Activated gamma-delta T cell treated with Interleukin-2 at 50 U/mL for 16 hours (primary cell): ENCODE measurements at places on chromosomes 1 and 21.
A peak's percentile ranks its signal among the peaks of the same experiment; 100 is the strongest.

GRCh38 chr1:111140680-111140967 lies 601 bp downstream of the CEPT1 start:
- no peak for DNase-seq

- DNase-seq = no peak
Measured at GRCh38 chr1:201656311-201657032, 117.5 kb downstream of the NAV1 start.

GRCh38 chr1:177448652-177449357 lies 278.0 kb downstream of the BRINP2 start:
- no peak for DNase-seq

DNA sequence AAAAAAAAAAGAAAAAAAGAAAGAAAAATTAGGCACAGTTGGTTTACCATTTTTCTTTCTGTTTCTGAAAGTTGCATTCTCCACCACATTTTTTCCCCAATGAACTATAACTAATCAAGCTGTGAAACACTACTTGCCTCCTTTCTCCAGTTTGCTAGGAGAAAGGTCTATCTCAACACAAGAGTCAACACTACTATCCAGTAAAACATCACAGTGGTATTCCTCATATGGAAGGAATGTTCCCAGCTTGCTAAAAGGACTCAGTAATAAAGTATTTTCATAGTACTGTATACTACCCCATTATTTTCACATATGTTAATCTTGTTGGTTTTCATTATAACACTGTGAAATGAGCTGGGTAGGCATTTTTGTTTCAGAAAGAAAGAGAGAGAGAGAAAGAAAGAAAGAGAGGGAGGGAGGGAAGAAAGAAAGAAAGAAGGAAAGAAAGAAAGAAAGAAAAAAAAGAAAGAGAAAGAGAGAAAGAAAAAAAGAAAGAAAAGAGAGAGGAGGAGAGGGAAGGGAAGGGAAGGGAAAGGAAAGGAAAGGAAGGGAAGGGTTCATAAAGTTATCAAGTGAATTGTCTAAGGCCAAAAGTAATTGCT lies 7.9 kb downstream of the PTGER3 start:
- DNase-seq = no peak

- no peak for DNase-seq
Measured at GRCh38 chr1:91026777-91027176, 4.9 kb upstream of the ZNF644 start.

DNA sequence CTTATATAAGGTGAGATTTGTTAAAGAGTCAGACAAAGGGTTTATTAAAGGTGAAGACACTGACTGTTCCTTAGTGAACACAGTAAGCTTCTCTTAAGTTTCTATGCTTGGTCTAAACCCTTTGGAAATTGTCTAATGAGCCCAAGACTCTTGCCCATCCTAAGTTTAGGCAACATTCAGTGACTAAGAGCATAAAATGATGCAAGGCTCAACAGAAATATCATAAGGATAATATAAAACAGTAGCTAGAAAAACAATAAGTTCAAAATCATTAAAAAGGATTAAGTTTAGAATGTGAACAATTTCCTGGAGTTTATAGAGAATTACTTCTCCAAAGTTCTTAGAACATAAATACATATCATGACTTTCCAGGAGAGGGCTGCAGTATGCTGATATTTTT lies 108.9 kb upstream of the PDC start:
- no peak for DNase-seq

GRCh38 chr1:60924964-60925798 lies 157.2 kb upstream of the NFIA start:
- no peak for DNase-seq

- DNase-seq = peak; percentile 42
Measured at GRCh38 chr1:174999936-175000696, at the start of gene CACYBP. CACYBP (plus strand) TSS chr1:174999947; CDS start chr1:175000181, 234 bp downstream.

GRCh38 chr1:192506741-192507155 lies 68.8 kb upstream of the RGS1 start:
- no peak for DNase-seq

DNA sequence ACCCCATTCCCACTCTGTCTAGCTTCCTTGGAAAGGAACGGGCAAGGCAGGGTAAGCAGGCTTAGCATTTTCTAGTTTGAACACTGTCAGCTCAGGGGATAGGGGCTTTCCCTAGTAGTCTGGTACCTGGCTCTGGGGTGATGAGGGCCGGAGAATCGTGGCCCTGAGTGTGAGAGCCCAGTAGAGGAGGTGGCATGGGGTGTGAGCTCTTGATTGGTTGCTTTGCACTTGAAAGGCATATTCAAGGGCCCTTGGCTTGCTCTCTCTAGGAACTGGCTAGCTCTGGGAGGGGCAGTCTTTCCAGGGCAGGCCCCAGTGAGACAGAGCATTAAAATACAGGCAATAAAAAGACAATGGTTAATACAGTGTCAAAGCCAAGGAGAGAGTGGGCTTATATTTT lies 10.8 kb upstream of the EXTL1 start:
- DNase-seq = no peak

DNA sequence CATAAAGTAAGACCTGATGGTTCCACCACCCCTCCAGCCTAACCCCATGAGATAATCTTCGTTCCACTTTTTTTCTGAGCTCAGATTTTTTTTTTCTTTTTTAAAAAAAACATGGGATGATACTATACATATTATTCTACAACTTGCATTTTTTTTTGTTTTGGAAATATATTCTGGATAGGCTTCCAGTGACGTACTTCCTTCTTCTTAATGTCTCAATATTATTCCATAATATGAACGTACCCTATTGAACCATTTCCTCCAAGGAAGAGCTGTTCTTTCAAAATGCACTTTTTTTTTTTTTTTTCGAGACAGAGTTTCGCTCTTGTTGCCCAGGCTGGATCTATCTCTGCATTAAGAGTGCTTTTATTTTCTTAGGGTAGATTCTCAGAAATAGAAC lies 1.5 kb downstream of the EDEM3 start:
- no peak for DNase-seq

DNA sequence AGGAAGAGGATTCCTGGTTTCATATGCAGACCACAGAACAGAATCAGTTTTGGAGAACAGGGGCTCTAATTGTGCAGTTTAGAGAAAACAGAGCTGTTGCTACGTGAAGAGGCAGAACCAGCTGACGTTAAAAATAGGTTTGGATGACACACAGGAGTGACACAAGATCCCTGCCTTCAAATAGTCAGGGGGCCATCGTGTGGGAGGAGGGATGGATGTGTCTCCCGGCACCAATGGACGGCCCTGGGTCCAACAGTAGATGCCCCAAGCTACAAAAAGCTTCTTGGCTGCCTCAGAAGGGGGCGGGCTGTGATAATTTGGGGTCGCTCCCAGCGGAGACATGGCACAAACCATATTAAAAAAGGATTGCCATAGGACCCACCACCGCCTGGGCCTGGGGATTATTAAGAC lies 87.8 kb downstream of the MRPL37 start:
- no peak for DNase-seq

DNA sequence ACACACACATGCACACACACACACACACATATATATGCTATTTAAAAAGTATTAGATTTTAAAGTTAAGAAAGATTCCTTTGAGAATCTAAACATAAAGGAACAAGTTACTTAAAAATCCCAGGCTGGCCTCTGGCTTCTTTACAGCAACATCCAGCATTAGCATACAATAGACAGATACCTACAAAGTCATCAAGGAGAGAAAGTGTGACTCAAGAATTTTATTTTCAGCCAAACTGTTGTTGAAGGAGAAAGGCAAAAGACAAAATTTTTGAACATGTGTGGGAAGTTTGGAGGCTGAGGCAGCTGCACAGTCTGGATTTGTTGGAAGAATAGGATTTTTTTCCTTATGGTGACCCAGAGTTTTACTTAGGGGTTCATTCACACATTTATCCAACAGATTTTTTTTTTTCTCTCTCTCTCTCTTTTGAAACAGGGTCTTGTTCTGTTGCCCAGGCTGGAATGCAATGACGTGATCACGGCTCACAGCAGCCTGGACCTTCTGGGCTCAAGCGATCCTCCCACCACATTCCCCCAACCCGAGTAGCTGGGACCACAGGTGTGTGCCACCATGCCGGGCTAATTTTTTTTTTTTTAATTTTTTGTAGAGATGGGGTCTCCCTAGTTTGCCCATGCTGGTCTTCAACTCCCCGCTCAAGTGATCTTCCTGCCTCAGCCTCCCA lies 24.0 kb upstream of the SPOCD1 start:
- DNase-seq = no peak

- no peak for DNase-seq
Measured at GRCh38 chr1:45335855-45336324, 4.1 kb upstream of the TOE1 start.

DNA sequence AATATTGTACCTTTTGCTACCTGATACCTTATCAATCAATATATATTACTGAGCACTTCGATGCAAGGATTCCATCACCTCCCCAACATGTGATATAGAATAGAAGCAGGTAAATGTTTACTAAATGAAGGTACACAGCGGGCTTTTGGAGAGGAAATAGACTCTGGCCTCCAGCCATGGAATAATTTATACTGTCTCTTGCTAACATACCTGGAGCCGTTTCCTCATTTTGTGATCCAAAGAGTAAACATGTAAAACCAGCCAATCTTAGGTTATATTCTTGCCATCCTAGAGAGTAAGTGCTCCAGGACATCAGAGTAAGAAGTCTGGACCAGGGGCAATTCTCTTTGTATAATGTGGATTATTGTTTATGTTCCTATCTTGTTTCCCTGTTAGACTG lies 39.4 kb downstream of the NDUFS5 start:
- no peak for DNase-seq

- no peak for DNase-seq
Measured at GRCh38 chr1:36420409-36420808, 22.7 kb upstream of the LSM10 start.

DNA sequence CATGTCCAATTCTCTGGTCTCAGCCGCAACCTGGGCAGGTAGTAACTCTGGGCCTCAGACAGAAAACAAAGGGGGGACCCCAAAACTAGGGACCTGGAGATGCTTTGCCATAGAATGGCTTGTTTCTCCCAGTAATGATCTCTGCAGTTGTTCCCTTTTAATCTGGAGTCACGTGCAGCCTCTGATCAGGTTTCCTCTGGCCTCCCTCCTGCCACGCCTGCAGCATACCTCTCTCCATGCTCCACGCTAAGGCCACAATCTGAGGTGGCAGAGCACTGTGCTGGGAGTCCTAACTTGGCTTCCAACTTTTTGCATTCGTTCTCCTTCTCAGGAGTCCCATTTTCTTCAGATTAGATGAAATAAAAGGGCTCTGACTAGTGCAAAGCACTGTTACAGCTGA lies 1.9 kb downstream of the PABPC4 start:
- DNase-seq = no peak

DNA sequence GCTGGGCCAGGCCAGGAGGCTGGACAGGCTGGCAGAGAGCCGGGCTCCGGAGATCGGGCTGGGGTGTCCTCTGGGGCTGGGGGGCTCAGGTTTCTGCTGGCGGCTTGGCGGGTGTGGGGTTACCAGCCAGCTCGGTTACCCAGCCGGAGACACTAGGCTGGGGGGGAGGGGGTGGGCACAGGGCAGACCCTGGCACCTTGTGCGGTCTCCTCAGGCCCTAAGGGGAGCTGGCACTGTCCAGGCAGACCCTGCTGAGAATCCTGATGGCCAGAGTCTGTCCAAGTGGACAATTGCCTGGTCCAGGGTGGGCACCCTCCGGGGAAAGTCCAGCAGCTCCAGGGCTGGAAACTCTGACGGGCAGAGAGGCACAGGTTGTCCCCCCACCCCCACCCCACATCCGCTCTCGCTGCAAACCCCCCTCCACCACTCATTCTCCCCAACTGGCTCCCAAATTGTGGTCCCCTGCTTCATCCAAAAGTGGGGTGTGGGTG lies 6.7 kb downstream of the ZBTB7B start:
- DNase-seq = no peak

- no peak for DNase-seq
Measured at GRCh38 chr1:39061951-39062350, 35.8 kb downstream of the NDUFS5 start.

- DNase-seq = no peak
Measured at GRCh38 chr1:84407524-84407923, 9.2 kb downstream of the DNASE2B start.

- no peak for DNase-seq
Measured at GRCh38 chr1:156961709-156962108, 41.3 kb downstream of the LRRC71 start.

GRCh38 chr1:218259800-218260199 lies 25.3 kb upstream of the RRP15 start:
- no peak for DNase-seq

DNA sequence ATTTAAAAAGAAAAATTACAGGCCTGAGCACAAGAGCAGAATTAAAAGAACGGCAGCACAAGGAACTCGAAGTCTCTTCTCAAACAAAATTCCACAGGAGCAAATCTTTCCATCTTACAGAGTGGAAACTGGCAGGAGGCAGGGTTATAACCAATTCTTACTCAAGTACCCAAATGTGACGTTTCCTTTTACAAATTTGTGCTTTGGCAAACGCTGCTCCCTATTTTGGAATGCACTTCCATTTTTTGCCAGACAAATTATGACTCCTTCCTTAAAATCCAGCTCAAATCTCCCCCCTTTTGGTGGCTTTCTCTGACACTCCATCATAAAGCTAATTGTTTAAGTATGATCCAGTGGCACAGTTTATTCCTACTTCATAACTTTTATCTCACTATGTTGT lies 7.8 kb downstream of the ERI3 start:
- no peak for DNase-seq

DNA sequence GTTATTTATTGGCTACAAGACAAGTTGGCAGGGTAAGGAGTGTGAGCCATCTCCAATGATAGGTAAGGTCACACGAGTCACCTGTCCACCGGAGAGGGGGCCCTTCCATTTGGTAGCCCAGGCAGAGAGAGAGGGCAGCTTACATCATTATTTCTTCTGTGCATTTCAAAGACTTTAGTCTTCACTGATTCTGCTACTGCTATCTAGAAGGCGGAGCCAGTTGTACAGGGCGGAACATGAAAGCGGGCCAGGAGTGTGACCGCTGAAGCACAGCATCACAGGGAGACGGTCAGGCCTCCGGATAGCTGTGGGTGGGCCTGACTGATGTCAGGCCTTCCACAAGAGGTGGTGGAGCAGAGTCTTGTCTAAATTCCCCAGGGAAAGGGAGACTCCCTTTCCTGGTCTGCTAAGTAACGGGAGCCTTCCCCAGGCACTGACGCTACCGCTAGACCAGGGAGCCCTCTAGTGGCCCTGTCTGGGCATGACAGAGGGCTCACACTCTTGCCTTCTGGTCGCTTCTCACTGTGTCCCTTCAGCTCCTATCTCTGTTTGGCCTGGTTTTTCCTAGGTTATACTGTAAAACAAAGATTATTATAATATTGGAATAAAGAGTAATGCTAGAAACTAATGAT lies 36.7 kb downstream of the ZNF695 start:
- peak; percentile 19 for DNase-seq

- DNase-seq = no peak
Measured at GRCh38 chr1:65026235-65026634, 59.9 kb upstream of the JAK1 start.

DNA sequence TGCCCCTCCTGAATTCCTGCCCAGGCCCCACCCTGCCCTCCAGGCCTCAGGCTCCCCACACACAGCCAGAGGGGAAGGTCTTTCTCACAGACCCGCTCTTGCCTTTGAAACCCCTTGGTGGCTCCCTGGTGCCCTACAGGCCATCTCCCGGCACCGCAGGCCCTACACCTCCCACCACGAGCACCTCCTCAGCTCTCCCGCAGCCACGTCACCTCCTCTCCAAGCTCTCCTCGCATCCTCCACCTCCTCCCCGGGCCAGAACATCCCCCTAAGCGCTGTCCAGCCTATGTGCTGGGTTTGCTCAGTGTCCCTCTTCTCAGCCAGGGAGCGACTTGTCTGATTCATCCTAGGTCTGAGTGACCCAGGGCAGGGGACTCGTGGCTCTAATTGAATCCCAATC lies 66.4 kb downstream of the DMRTB1 start:
- no peak for DNase-seq
